ENCODE measurements at places on chromosomes 2 and 18.
A peak's percentile ranks its signal among the peaks of the same experiment; 100 is the strongest.

GRCh38 chr2:233938676-233939370 lies 21.6 kb downstream of the TRPM8 start:
- DNase-seq: no peak

DNA sequence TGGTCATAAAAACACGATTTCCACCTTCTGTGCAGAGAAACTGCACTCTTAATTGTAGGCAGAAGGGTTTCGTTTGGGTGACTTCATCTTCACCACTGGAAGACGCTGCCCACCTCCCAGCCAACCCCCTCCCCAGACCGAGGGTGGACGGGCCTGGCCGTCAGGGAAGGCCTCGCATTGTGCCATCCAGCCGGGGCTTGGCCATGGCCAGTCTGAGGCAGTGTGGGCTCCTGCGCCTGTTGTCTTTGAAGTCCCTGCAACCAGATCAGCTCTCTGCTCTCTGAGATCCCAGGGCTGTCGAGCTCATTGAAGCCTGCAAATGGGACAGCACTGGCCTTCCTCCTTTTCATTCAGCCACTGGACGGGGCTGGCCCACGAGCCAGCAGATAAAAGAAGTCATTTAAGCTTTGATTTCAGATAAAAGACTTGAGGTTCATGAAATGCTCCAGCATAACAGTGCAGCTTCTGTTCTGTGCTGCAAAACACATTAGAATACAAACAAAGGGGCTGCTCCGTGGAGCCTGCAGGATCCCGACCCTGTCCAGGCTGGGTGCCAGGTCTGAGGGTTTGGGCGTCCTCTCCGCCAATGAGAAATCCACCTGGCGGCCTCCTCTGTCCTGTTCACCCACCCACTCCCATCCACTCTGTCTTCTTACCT lies 253.5 kb downstream of the LDLRAD4 start:
- no peak for DNase-seq

DNA sequence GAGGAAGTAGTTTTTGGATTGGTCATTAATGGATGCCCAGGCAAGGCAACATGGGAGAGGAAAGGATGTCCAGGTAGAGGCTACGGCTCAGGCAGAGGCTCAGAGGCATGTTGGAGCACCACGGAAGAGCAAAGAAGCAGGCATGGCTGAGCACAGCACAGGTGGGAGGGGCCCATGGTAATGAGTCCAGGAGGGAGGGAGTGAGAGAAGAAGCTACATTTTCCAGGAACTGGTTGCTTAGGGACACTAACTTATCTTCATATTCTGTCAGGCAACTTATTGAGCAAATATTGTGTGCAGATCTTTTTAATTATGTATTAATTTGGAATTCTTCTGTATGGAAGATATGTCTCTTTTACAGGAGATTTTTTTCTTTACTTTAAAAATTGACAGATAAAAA lies 42.2 kb downstream of the ARHGEF4 start:
- DNase-seq: no peak

DNA sequence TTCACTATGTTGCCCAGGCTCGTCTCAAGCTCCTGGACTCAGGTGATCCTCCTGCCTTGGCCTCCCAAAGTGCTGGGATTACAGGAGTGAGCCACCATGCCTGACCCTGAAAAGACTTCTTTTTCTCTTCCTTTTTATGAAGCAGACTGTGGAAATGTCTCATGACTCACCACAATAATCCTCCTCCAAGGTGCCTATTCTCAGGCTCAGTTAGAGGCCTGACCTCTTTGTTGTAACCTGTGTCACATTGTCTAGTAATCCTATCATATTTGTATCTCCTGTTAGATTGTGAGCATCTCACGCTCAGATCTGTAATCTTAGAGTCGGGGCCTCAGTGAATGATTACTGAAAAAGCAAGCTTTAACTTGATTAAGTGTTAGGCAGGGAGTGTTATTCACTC lies 18.3 kb upstream of the TAF4B start:
- no peak for DNase-seq

GRCh38 chr2:46461709-46462171 lies 17.6 kb upstream of the TMEM247 start:
- DNase-seq: peak; percentile 37

Measured in activated CD4-positive, alpha-beta T cell treated with anti-CD3 and anti-CD28 coated beads, Interleukin-2, Interleukin-6, amounts not matched to agents 100 ng/mL and 50 ng/mL, durations not matched to agents 16 hours and 8 hours (primary cell).